ENCODE measurements at places on chromosomes 3 and 15.
A peak's percentile ranks its signal among the peaks of the same experiment; 100 is the strongest.

- no peak for DNase-seq
Measured at GRCh38 chr3:51961602-51962569, 5.4 kb downstream of the PCBP4 start.

GRCh38 chr15:100112061-100112420 lies 229.7 kb downstream of the ADAMTS17 start:
- no peak for DNase-seq

- DNase-seq: no peak
Measured at GRCh38 chr15:99437315-99438223, 128.2 kb upstream of the MEF2A start.

DNA sequence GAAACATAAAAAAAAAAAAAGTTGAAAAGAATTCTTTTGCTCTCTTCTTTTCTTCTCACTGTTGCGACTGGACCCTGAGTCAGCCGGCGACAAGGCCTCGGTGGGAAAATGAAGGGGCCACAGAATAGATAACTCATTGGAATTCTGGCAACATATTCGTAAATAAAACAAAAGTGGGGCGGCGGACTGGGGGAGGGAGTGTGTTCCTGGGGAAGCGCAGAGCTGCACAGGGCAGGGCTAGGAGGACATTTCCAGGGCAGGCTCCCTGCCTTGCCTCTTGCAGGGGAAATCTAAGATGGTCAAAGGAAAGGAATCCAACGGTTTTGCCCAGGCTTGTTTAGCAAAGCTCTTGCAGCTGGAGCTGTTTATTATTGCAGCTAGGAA lies 1042.8 kb upstream of the NR2F2 start:
- DNase-seq: no peak

DNA sequence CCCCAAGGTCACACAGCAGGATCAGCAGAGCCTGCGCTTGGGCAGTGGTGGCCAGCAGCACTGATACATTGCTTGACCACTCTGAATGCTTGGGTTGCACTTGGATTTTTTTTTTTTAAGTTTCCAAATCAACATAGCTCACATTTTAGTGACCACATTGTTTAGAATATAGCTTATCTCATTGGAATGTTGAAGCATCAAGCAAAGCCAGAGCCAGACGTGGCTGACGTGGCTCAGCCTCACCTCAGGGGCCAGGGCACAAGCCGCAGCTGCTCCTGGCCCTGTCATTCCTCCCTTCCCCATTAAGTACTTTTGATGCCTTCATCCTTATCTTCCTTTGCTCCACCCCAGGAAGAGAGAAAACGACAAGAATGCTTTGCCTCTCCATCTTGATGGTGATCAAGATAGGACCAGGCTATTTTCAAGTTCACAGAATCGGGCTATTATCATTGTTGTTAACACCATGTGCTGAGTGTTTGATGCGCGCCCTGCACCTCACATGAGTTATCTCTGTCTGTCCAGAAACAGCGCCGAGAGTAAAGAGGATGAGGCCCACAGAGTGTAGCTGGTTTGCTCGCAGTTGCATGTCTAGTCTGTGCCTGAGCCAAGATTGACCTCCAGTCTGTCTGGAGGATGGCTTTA lies 75.8 kb downstream of the AAGAB start:
- peak; percentile 96 for DNase-seq

- DNase-seq: no peak
Measured at GRCh38 chr3:137693791-137694190, 70.3 kb upstream of the SOX14 start.

GRCh38 chr3:110344487-110344886 lies 727.1 kb upstream of the NECTIN3 start:
- DNase-seq: no peak

GRCh38 chr15:43878446-43878845 lies 51.6 kb downstream of the WDR76 start:
- no peak for DNase-seq

GRCh38 chr3:160828880-160829279 lies 72.8 kb downstream of the PPM1L start:
- DNase-seq: no peak

All from fibroblast of skin of abdomen (primary cell).